ENCODE measurements at places on chromosomes 11 and 22.

GRCh38 chr11:19905280-19905853 lies 192.7 kb downstream of the NAV2 start:
- DNase-seq = no peak

- DNase-seq = no peak
These were observed 439.6 kb downstream of the TMEM135 start for GRCh38 chr11:87477321-87477720.

DNA sequence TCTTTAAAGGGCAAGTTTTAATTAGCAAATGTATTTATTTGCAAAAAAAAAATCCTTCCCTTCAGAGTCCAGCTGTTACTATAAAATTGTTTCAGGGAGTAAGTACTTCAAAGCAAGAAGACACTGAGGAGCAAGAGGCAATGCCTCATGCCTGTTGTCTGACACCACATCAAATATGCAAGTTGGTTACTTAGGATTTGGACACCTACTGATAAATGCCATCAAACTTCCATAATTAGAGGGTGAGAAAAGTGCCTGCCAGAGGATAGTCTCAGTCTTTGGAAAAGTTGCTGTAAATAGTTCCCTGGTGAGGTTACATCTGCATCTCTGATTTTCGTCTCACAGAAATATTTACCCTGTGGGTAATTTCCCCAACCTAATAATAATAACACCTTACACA lies 4.1 kb upstream of the TENM4 start:
- DNase-seq = no peak

DNA sequence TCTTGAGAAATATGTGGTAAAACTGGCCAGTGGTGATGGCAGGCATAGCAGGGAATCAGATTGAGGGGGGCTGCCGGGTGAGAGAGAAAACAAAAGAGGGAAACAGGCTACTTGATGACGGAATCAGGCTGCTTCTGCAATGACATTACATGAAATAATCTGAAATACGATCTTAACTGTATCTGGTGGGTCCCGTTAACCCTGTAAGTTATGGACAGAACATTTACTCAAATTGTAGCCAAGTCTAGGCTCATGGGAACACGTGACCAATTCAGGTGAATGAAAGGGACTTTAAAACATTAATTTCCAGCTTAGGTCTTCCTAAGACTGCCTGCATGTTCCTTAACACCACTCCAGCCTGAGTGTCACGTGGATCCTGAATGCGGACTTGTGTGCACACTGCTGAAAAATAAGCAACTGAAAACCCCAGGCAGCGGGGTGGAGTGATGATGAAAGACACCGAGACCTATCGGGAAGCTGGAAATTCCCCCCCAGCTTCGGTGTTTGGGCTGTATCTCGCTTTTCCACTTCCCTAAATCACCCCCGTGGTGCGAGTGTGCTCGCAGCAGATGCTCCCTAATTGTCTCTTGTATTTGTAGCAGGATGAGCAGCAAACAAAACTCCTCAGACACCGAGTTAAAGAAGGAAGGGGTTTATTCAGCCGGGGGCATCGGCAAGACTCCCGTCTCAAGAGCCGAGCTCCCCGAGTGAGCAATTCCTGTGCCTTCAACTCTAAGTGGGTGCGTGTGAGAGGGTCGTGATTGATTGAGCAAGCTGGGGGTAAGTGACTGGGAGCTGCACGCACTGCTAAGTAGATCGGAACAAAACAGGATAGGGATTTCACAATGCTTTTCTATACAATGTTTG lies 145.0 kb upstream of the GRK3 start:
- DNase-seq = no peak

DNA sequence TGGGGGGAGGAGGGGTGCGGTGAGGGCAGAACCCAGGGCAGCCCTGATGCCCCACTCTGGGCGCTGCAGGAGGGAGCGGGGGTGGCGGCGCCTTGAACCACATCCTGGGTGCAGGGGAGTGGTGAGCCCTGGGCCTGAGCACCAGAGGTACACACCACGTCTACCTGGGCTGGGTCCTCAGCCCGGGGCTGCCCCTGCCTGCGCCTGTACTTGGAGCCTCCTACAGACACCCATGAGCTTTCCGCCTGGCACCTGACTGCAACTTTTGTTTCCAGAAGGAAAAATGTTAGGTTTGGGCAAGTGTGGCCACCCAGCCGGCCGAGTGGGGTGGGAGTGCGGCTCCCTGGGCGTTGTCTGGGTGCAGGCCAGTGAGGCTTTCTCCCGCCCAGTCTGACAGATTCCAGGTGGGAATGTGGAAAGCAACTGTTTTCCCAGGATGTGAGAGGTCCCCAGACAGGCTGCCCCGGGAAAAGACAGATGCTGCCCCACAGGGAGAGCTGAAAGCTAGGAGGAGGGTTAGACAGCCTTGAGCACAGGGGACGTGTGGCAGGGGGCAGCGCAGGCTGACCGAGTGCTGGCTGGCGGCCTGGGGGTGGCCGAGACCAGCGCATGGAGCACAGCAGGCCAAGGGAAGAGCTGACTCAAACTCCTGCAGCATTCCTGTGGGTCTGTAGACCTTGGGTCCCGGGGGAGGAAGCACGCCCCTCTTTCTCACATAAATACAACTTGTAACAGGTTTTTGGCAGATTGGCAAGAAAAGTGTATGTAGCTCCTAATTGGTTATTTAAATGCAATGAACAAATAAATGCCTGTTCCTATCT lies 44.1 kb downstream of the GNB1L start:
- DNase-seq = no peak

GRCh38 chr11:110433393-110434333 lies 3.9 kb downstream of the FDX1 start:
- DNase-seq = no peak

GRCh38 chr11:13355191-13355590 lies 77.6 kb downstream of the BMAL1 start:
- no peak for DNase-seq

DNA sequence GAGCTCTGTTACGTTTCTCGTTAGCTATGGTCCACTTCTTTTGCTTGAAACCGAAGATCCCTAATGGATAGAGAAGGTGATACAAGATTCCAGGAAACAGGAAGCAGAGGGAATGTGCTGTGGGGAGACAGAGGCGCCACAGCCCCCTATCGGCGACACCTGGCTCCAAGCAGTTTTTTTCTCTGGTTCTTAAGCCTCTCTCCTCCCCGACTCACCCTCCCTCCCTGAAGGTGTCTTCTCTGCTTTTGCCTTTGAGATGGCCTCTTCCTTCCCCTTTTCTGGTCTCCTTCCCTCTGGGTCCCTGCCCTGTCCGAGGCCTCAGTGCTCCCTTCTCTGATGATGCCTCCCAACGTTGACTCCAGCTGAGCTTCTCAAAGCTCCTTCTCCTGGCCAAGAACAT lies 14.2 kb upstream of the APOBEC3A start:
- no peak for DNase-seq

DNA sequence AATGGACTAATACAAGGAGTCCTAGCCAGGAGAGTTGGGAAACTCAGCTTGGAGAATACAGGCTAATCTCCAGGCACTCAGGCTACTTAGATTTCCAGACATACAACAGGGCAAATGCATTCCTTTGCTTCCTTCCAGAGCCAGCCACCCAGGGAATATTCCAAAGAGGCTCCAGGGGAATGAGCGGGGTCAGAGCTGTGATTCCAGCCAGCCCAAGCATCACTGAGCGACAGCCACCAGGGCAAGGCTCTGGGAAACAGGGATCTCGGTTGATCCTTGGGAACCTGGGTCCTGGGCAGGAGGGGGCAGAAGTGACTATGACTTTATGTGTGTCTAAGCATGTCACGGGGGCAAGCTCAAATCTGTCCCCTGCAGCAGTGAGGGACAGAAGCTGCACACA lies 112.3 kb upstream of the LMO1 start:
- no peak for DNase-seq

GRCh38 chr11:26947379-26947844 lies 46.5 kb upstream of the FIBIN start:
- DNase-seq = peak; percentile 52

- peak; percentile 13 for DNase-seq
These were observed 718.8 kb downstream of the CNTN5 start for GRCh38 chr11:99739464-99740089.

- DNase-seq = no peak
These were observed 38.9 kb downstream of the RELT start for GRCh38 chr11:73414977-73415651.

DNA sequence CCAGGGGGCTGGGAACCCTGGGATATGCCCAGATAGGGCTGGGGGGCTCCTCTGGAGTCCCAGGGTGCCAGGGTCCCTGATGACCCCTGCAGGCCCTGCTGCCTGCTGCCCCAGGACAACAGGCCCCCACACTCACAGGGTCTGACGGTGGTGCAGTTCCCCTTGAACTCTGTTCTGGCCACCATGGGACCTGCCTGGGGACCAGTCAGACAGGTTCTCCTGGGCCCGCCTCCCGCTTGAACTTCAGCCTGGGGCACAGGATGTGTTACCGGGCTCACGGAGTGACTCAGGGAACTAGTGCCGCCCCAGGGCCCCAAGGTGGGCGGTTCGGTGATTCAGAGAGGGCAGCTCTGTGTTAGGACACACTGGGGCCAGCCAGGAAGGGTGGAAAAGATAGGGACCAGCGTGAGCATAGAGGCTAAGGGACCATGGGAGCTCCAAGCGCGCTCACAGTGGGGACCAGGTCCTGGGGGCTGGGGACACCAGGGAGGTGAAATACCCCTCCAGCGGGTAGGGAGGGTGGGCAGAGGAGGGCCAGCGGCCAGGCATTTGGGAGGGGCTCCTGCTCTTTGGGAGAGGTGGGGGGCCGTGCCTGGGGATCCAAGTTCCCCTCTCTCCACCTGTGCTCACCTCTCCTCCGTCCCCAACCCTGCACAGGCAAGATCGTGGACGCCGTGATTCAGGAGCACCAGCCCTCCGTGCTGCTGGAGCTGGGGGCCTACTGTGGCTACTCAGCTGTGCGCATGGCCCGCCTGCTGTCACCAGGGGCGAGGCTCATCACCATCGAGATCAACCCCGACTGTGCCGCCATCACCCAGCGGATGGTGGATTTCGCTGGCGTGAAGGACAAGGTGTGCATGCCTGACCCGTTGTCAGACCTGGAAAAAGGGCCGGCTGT lies 21.5 kb upstream of the TXNRD2 start:
- DNase-seq = peak; percentile 79

GRCh38 chr11:113308601-113309000 lies 5.8 kb upstream of the TTC12 start:
- DNase-seq = no peak

DNA sequence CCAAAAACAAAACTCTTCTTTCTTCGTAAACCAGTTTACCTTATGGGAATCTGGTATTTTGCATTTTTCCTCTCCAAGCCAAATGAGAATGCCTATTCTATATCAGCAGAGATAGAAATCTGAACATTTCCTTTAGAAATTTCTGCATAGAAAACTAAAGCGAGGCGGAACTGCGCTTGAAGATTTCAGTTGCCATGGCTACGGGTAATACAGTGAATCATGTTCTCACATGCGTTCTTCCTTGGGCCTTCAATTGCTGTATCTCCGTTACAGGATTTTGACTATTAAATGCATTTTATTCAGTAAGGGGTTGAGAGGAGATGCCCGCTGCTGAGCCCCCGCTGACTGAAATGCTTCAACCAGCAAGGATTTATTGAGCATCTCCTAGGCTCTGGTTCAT lies 108.2 kb upstream of the CRYBB3 start:
- DNase-seq = no peak

DNA sequence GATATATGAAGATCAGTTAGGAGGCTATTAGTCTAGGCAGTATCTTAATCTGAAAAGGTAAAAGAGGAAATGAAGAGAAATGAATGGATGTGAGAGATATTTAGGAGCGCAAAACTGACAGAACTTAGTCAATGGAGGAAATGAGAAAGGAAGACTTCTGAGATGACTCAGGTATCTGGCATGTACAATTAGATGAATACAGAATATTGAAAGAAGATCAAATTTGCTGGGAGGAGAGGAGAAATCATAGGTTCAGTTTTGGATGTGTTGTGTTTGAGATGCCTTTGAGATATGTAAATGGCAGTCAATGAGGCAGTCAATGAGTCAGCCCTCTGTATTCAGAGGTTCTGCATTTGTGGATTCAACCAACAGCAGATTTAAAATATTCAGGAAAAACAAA lies 42.9 kb upstream of the GAB2 start:
- no peak for DNase-seq

GRCh38 chr11:69135420-69136363 lies 20.0 kb upstream of the SMIM38 start:
- no peak for DNase-seq

GRCh38 chr22:25781801-25782200 lies 39.8 kb downstream of the MYO18B start:
- no peak for DNase-seq

- DNase-seq = no peak
These were observed 42.1 kb downstream of the CLMP start for GRCh38 chr11:123152951-123153350.

DNA sequence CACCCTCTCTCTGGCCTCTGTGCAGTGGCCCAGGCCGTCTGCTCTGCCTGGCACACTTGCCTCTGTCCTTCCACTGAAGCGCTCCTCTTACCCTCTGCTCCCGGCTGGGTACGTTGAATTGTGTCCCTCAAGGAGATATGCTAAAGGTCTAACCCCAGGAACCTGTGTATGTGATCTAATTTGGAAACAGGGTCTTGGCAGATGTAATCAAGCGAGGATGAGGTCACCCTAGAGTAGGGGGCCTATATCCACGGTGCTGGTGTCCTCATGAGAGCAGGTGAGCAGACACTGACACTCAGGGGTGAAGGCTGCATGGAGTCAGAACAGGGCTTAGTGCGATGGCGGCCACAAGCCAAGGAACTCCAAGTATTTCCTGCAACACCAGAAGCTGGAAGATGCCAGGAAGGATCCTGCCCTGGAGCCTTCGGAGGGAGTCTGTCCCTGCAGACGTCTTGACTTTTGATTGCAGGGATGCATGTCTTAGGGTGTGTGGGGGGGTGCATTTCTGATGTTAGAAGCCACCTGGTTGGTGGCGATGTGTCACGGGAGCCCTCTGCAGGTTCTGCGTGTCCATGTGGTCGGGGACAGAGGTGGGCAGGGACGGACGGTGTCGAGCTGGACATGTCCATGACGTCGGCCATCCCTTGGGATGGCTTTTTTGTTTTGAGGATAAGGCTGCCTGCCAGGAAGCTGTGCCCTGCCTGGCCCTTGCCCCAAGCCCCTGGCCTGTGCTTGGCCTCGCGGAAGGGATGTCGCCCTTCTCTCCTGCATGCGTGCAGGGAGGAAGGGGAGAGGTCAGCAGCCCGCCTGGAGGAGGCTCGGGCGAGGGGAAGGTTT lies 68.6 kb downstream of the LRP5 start:
- no peak for DNase-seq

DNA sequence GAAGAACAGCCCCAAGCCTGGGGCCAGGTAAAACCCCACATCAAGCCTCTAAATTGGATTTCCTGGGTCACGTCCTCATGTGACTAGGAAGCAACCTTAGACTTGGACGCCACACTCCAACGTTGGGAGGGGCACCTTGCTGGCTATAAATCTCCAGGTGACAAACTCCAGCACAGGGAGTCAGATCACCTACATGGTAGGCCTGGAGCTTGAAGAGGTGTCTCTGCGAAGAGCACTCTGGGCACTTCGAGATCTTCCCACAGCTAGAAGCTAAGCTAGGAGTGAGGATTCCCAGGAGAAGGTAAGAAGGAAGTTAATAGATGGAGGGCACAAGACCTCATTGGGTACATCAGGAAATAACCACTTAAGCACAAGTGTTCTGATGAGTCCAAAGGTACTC lies 77.1 kb upstream of the GNAZ start:
- no peak for DNase-seq

- DNase-seq = no peak
These were observed 33.6 kb upstream of the MMP7 start for GRCh38 chr11:102564110-102564509.
